Activated naive CD8-positive, alpha-beta T cell treated with anti-CD3 and anti-CD28 coated beads, Interleukin-2, amount 10 ng/mL, durations not matched to agents 7 days and 5 days (primary cell): ENCODE measurements at places on chromosomes 11 and 22.
A peak's percentile ranks its signal among the peaks of the same experiment; 100 is the strongest.

GRCh38 chr11:122367809-122368231, 251.8 kb upstream of the BLID start:
- no peak for DNase-seq

DNA sequence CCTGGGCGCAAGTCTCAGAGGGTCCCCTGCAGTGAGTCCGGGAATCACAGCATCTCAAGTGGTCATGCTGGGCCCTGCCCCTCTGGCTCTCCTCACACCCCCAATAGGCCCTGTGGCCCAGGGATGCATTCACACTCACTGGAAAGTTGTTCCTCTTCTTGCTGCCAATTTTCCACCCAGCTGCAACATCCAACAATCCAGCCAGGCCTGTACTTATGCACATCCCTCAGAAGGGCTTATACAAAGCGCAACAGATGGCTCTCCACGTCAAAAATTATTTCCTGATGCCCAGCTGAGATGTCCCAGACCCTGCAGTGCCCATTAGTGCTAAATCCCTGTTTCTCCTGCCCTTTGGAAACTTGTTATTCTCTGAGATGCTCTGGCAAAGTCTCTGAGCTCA, 407.8 kb upstream of the NARS2 start:
- DNase-seq, result no peak

DNA sequence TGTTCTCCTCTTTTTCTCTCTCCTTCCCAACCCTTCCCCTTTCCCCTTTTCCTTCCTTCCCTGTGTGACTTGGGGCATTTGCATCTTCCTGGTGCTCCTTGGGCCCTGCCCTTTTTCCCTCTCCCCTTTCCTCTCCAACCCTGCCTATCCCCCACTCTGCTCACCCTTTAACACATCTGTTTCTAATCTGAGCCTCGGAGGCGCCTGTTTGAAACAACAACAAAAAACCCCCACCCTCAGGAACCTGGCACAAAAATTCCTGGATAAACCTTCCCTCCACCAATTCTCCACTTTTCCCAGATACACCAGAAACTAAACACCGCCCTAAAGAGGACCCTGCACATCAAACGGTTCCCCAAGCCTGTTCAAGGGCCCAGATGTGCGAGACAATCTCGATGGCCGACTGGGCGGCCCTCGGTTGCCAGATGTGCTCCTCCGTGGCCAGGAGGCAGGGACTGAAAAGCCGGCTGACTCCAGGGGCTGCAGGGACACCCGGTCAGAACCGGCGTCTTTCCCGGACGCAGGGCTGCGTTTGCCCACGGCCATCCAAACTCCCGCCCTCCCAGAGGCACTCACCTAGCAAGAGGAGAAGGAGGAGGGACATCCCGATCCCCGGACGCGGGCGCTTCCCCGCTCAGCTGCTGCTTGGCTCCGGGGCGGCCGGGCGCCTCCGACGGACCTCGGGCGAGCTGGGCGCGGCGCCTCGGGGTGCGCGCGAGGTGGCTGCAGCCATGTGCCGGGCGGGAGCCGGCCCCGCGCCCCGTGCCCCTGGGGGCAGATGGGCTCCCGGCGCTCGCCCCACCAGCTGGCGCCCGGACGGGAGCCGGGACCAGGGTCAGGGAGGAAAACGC, 486 bp downstream of the CLMP start:
- peak; percentile 37 for DNase-seq

DNA sequence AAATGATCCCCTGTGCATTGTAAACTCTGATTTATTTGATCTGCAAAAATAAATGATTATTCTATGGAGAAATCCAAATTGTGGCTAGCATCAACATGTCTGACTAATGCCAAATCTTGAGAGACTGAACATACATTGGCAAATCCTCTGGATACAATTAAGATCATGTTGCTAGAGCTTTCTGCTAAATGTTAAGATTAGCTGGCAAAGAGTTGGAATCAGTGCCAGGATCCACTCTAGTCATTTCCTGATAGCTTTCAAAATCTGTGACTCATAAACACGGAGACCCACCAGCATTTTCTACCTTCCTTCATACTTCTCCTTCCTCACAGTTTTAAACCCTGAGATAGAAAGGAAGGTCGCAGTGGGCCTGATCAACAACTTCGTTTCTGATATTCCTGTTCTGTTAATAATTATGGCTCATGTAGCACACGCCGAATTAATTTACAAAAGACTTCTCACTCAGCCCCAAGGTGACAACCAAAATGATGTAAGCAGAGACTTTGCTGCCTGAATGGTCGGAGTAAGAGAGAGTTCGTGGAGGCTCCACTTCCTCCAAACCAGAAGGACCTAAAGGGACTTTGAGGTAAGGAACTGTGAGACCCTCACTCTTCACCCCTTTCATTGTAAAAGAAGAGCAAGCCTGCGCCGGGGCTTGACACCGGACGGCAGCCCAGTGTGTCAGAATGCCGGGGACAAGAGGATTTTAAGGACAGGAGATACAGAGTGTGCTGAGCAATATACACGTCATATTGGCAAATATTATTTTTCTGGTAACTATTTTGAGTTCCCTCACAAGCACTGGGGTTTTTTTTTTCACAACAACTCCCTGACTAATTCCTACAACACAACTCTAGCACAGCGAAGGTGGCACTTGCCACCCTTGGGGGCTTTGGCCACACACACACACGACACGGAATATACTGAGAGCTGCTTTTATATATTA, 42.0 kb downstream of the SERPINH1 start:
- DNase-seq, result no peak

- DNase-seq, result no peak
These were observed 73.6 kb upstream of the BDNF start for GRCh38 chr11:27773884-27774283.

- no peak for DNase-seq
These were observed 4.7 kb upstream of the FOLH1 start for GRCh38 chr11:49213026-49213560.

GRCh38 chr11:78653294-78653909, 78.7 kb upstream of the NARS2 start:
- DNase-seq, result no peak
